ENCODE measurements at places on chromosomes 7 and 10. TPM values are rescaled to one million over a fixed set of nuclear protein-coding genes. Genes with fewer than 3 reads are reported as not detected.

- DNase-seq = no peak
Observed at GRCh38 chr7:106480616-106481031, 180.3 kb downstream of the CCDC71L start.

GRCh38 chr7:98214811-98215321, 3.6 kb downstream of the BHLHA15 start:
- no peak for DNase-seq

Gene ACSM6
- total RNA-seq = not detected

DNA sequence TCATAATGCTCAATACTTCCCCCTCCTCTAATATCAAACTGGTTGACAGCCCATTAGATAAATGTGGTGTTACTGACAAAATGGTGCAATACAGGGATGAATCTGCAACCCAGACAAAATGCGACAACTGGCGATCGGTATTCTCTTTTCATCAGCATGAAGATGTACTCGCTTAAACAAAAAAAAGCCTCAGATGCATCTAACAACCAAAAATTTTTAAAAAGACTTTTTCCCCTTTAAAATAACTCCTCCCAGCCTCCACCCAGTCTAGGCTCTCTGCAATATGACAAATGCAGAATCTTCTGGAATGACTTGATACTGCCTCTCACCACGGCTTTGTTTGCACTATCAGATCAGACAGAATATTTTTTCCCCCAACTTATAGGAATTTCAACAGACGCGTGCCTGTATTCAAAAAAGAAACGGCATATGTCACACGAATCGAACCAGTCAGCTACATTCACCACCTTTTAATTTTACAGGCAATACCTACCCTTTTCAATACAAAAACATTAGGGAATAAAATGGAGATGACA, 1.2 kb downstream of the YWHAG start:
- DNase-seq = no peak

Gene TMEM229A
- 0.06 TPM for total RNA-seq

DNA sequence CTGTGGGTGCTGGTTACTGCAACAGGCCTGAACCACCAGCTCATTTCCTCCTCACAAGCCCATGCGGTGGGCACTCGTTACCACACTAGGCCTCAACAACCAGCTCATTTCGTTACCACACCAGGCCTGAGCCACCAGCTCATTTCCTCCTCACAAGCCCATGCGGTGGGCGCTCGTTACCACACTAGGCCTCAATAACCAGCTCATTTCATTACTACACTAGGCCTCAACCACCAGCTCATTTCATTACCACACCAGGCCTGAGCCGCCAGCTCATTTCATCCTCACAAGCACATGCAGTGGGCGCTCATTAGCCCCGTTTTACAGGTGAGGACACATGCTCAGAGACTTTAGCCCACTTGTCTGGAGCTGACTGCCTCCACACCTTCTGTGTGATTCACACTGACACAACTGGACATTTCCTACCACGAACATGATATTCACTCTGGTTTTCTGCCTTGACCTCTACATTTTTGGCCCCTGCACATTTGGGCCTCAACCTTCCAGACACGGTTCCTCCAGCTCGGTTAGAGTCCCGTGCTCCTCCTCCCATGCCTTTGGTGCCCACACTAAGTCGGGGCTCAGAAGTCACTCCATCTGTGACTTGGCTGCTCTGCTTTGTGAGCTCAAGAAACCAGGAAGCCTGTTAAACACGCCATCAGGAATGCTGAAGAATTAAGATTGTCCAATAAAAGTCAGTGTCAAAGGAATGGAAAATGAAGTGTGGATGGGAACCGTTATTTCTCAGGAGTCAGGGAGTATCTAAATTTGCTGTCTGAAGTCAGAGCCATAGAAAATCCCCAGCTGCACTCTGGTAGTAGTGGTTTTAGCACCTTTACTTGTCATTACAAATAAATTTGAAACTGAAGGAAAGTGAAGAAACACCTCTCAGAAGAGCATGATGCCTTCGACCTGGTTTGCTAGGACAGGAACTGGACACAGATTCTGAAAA, 55.8 kb upstream of the LANCL2 start:
- DNase-seq = no peak

GRCh38 chr7:96273716-96274115, 48.2 kb downstream of the SLC25A13 start:
- no peak for DNase-seq

Gene LRRC17
- total RNA-seq = 4.3 TPM

- no peak for DNase-seq
Observed at GRCh38 chr10:113879691-113880090, 25.2 kb downstream of the NHLRC2 start.
